Effector memory CD8-positive, alpha-beta T cell (primary cell): ENCODE measurements at places on chromosomes 2 and 18.

DNA sequence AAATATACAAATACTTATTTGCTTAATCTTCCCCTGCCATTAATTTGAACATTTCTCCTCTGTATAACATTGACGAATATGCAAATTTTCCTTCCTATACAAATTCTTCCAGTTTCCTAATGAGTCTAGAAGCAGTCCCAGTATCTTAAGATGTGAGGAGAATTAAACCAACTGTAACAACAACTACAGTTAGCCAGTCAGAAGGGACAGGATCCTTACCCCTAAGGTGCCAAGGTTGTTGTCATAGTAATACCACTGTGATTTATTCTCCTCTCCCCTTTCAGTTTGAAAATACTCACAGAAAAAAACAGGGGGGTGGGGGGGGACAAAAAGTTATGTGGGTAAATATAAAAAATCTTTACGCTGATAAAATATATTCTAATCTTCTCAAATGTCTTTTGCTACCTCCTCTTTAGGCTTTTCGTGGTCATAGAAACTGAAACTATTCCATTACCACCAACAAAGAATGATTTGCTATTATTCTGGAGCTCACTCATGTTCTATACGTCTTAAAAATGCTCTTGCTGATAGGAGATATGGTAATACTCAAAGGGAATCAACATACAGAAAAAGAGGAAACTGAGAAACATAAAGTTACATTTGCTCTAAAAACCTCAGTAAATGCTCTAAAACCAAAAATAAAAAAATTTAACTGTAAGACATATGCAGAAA is 107.6 kb downstream of the MEMO1 start:
- peaks cover 34% of the 10 kb centered on the region for H3K36me3 ChIP-seq
- H3K27me3 ChIP-seq = no peaks in the 10 kb centered on the region
- peak overlapping the region; percentile 73 for H3K27ac ChIP-seq
- peaks cover 16% of the 10 kb centered on the region for H3K4me1 ChIP-seq
- no peak for DNase-seq

DNA sequence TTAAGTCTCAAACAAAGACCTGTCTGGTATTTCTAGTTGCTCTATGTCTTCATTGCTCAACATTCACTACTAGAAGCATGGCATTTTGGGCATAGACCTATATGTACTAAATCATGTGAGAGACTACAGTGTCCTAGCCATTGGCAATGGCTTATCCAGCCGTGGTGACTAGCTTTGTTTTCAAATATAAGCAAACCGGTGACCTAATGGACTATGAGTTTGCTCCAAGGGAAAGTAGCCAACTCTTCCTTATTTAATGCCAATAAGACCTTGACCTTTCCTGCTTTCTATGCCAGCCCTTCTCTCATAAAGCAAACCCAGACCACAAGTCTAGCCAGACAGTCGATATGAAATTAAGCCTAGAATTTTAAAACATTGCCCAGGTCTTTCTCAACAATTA is 113.7 kb upstream of the CREB1 start:
- DNase-seq = no peak
- H3K27me3 ChIP-seq = peaks cover 8% of the 10 kb centered on the region
- no peaks in the 10 kb centered on the region for H3K36me3 ChIP-seq
- H3K27ac ChIP-seq = no peak overlapping the region

DNA sequence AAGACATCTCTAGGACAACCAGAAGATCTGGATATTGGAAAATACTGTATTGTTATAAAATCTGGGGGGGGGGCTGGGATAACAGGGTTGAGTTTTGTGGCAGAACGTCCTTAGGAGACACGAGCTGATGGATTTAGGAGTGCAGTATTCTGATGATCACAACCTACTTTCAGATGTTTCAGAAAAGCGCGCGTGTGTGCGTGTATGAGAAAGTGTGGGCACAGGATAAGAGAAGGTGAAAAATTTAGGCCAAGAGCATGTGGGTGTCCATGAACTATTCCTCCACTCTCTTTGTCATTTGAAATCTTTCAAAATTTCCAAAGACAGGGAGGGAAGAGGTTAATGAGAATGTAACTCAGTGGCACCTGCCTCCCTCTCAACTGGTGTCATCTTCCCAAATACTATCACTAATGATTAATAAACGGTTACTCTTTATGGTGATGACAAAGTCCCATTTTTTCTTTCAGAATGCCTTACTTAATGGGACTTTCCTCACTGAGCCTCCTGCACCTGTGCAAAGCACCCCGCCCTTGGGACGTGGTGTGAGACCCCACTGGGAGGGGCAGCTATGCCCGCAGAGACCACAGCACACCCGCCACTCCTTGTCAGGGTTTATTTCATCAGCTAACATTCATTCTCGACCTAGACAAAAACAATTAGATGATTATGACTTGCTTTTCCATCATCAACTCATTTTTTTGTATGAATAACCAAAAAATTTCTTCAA is 53.6 kb downstream of the HS6ST1 start:
- H3K27ac ChIP-seq = peak overlapping the region; percentile 35
- no peaks in the 10 kb centered on the region for H3K27me3 ChIP-seq
- DNase-seq = no peak

- H3K4me1 ChIP-seq = no peaks in the 10 kb centered on the region
- DNase-seq = no peak
- H3K4me3 ChIP-seq = no peak overlapping the region
- H3K27ac ChIP-seq = no peak overlapping the region
Measured at GRCh38 chr18:64992654-64993053, 758.2 kb upstream of the CDH7 start.

GRCh38 chr18:74281011-74281979 is 10.5 kb downstream of the CYB5A start:
- peaks cover 38% of the 10 kb centered on the region for H3K4me1 ChIP-seq
- peak overlapping the region; percentile 3 for H3K4me3 ChIP-seq
- DNase-seq = no peak
- no peaks in the 10 kb centered on the region for H3K36me3 ChIP-seq
- H3K27me3 ChIP-seq = no peaks in the 10 kb centered on the region

DNA sequence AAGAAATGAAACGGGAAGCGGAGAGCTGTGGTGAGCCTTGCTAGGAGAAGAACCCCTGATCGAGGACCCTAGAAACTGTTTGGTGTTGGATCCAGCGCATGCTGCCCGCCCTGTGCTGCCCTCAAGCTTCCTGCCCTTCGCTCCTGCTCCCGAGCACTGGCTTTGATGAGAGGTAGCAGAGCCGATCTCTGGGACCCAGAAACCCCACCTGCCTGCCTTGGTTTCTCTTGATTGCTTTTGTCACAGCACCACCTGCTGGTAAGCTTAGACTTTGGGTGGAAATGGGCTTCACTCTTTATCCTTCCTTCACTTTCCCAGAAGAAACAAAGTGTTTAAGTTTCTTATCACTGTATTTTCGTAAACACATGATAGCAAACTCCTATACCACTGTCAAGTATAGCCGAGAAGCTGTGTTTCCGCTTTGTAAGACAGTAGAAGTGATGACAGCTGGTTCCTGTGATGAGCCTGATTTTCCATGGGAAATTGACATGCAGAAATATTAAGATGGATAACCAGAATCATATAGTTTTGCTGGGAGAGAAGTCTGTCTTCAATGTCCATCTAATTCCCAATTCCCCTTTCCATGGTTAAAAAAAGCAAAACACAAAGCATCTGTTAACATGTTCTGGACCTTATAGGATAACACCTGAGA is 267.4 kb downstream of the PHLPP1 start:
- H3K36me3 ChIP-seq = peaks cover 3% of the 10 kb centered on the region
- H3K27ac ChIP-seq = peak overlapping the region; percentile 12
- peak; percentile 45 for DNase-seq
- H3K27me3 ChIP-seq = no peaks in the 10 kb centered on the region

- H3K4me3 ChIP-seq = no peak overlapping the region
- peaks cover 14% of the 10 kb centered on the region for H3K27me3 ChIP-seq
- H3K4me1 ChIP-seq = peaks cover 3% of the 10 kb centered on the region
- H3K27ac ChIP-seq = no peak overlapping the region
- no peaks in the 10 kb centered on the region for H3K36me3 ChIP-seq
Measured at GRCh38 chr2:239726631-239727181, 298.4 kb downstream of the NDUFA10 start.

- no peaks in the 10 kb centered on the region for H3K36me3 ChIP-seq
- DNase-seq = no peak
- no peak overlapping the region for H3K4me3 ChIP-seq
- peaks cover 20% of the 10 kb centered on the region for H3K27me3 ChIP-seq
- H3K27ac ChIP-seq = no peak overlapping the region
Measured at GRCh38 chr2:207284556-207285472, 119.1 kb upstream of the KLF7 start.

DNA sequence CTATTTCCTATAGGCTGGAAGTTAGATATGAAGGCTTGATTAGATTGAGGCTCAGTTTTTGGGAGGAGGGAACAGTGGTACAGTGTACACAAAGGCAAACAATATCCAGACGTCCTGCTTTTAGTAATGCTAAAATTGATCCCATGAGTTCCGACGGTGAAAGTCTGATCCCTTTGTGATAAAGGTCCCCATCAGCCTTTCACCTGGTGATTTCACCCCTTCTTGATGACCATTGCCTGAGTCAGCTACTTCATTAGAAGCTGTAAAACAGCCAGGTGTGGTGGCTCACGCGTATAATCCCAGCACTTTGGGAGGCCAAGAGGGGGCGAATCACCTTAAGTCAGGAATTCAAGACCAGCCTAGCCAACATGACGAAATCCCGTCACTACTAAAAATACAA is 29.7 kb downstream of the TWSG1 start:
- no peak overlapping the region for H3K4me3 ChIP-seq
- DNase-seq = no peak
- H3K4me1 ChIP-seq = no peaks in the 10 kb centered on the region
- no peaks in the 10 kb centered on the region for H3K27me3 ChIP-seq
- peaks cover 10% of the 10 kb centered on the region for H3K36me3 ChIP-seq
- H3K27ac ChIP-seq = no peak overlapping the region

GRCh38 chr2:48440103-48440390 is 89.9 kb upstream of the STON1 start:
- H3K36me3 ChIP-seq = peaks cover 9% of the 10 kb centered on the region
- no peaks in the 10 kb centered on the region for H3K27me3 ChIP-seq
- no peak for DNase-seq
- no peak overlapping the region for H3K27ac ChIP-seq
- peaks cover 5% of the 10 kb centered on the region for H3K4me1 ChIP-seq

DNA sequence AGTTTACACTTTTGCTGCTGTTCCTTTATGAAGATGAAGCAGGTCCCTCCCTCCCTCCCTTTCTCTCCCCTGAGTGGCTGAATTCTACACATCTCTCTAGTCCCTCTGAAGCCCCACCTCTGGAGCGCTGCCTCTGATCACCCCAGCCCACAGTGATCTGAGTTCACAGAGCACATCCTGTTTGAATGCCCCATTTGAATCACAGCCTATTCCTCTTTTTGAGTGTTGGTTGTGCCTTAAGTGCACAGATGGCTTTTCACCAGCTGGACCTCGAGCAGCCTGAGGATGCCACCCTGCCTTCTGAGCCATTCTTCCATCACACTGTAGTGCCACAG is 87.1 kb downstream of the ITGB1BP1 start:
- no peak overlapping the region for H3K4me3 ChIP-seq
- peaks cover 5% of the 10 kb centered on the region for H3K4me1 ChIP-seq
- no peaks in the 10 kb centered on the region for H3K36me3 ChIP-seq
- H3K27me3 ChIP-seq = peaks cover 44% of the 10 kb centered on the region

DNA sequence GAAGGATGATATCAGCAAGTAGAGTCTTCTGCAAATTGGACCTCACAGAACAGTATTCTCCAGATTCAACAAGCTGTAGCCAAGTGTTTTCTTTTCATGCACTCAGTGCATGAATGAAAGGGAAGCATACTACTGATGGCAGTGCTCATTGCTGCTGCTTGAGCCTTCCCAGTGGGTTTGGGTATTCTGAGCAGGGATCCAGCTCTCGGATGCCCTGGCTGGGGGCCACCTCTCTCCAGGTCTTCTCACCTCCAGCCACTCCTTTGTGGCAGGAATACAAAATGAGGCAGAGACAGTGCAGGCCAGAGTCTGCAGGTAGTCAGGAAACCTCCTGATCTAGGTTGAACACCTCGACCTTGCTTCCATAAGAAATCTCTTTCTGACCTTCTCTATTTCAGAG is 390.4 kb upstream of the CELF4 start:
- H3K4me3 ChIP-seq = no peak overlapping the region
- no peaks in the 10 kb centered on the region for H3K36me3 ChIP-seq
- H3K27ac ChIP-seq = no peak overlapping the region
- H3K27me3 ChIP-seq = no peaks in the 10 kb centered on the region
- DNase-seq = no peak
- H3K4me1 ChIP-seq = no peaks in the 10 kb centered on the region

GRCh38 chr2:239539776-239540100 is 138.9 kb upstream of the HDAC4 start:
- H3K4me1 ChIP-seq = peaks cover 10% of the 10 kb centered on the region
- H3K36me3 ChIP-seq = peaks cover 1% of the 10 kb centered on the region
- DNase-seq = no peak
- H3K27ac ChIP-seq = peak overlapping the region; percentile 47
- peaks cover 27% of the 10 kb centered on the region for H3K27me3 ChIP-seq

- no peak overlapping the region for H3K4me3 ChIP-seq
- no peaks in the 10 kb centered on the region for H3K4me1 ChIP-seq
- peaks cover 41% of the 10 kb centered on the region for H3K27me3 ChIP-seq
- H3K27ac ChIP-seq = no peak overlapping the region
- no peak for DNase-seq
Measured at GRCh38 chr18:8584798-8585197, 24.4 kb upstream of the RAB12 start.

- no peak overlapping the region for H3K27ac ChIP-seq
- H3K4me1 ChIP-seq = no peaks in the 10 kb centered on the region
- no peak overlapping the region for H3K4me3 ChIP-seq
- DNase-seq = no peak
- peaks cover 2% of the 10 kb centered on the region for H3K36me3 ChIP-seq
- no peaks in the 10 kb centered on the region for H3K27me3 ChIP-seq
Measured at GRCh38 chr2:220356076-220356475, 728.6 kb downstream of the SLC4A3 start.

- no peaks in the 10 kb centered on the region for H3K4me1 ChIP-seq
- H3K27me3 ChIP-seq = no peaks in the 10 kb centered on the region
Measured at GRCh38 chr2:48566592-48567310, 36.8 kb downstream of the STON1 start.

DNA sequence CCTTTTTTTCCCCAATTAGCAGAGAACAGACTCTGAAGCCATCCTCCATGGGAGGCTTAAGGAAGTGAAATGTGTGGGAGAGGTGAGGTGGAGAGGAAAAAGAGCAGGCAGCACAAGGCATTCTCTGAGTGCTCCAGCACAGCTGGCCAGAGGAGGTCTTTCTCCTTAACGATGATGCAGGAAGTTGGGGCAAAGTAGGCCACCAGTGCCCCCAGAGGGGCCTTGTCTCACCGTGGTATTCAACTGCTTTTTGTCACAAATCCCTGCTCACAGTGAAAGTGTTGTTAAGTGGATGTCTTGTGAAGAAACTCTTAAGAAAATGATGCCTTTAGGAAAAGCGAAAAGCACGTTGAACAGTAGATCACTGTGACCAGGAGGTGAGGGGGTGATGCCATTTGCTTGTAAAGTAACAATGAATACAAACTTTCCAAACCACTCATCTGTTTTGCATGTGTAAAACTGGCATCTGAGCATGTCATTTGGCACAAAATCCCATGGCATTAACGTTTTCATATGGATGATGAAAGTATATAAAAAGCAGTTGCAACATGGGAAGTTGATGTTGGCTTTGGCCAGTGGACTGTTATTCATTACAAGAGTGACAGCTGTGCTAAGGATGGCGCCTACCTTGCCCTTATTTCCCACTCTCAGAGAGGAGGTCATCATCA is 49.2 kb upstream of the CDC42EP3 start:
- no peak for DNase-seq
- H3K4me1 ChIP-seq = peaks cover 5% of the 10 kb centered on the region
- no peaks in the 10 kb centered on the region for H3K27me3 ChIP-seq

- no peaks in the 10 kb centered on the region for H3K36me3 ChIP-seq
- peaks cover 3% of the 10 kb centered on the region for H3K4me1 ChIP-seq
- no peaks in the 10 kb centered on the region for H3K27me3 ChIP-seq
Measured at GRCh38 chr2:113211226-113212105, 37.7 kb downstream of the PSD4 start.

GRCh38 chr2:54534625-54535024 is 78.5 kb downstream of the SPTBN1 start:
- H3K4me1 ChIP-seq = no peaks in the 10 kb centered on the region
- H3K27ac ChIP-seq = no peak overlapping the region
- DNase-seq = no peak
- no peaks in the 10 kb centered on the region for H3K36me3 ChIP-seq
